ENCODE measurements at places on chromosomes 6 and 20. TPM values are rescaled to one million over a fixed set of nuclear protein-coding genes. Genes with fewer than 3 reads are reported as not detected.

HSPA12B gene
- 0.59 TPM for total RNA-seq

EMILIN3 gene
- total RNA-seq: 0.47 TPM

C4A gene
- 1.5 TPM for total RNA-seq

TMC2 gene
- total RNA-seq: not detected

KHDC1L gene
- 0.32 TPM for total RNA-seq

RNF144B gene
- 0.52 TPM for total RNA-seq

IMPG1 gene
- total RNA-seq: not detected

RSPH4A gene
- 0.26 TPM for total RNA-seq

BTN1A1 gene
- total RNA-seq: not detected

SLC35F1 gene
- not detected for total RNA-seq

SRMS gene
- 0.18 TPM for total RNA-seq

Data from A549 treated with ZK216348 at 1 μM for 4 hours (cell line).